LHCN-M2 (cell line): ENCODE measurements at places on chromosomes 6 and 20.

DNA sequence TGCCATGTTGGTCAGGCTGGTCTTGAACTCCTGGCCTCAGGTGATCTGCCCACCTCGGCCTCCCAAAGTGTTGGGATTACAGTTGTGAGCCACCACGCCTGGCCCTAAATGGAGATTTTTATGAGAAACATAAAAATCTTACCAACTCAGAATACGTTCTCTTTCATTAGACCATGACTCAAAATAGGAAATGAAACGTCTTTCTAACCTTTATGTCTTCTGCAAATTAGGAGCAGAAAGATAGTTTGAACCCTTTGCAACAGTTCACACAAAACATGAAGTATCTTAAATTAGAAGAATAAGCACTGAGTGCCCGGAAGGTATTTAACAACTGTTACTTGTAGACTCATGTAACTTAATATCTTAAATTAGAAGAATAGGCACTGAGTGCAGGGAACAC lies 48.3 kb downstream of the AHI1 start:
- DNase-seq, result peak; percentile 10

- DNase-seq, result no peak
Observed at GRCh38 chr20:4112481-4113421, 97.4 kb upstream of the RNF24 start.

DNA sequence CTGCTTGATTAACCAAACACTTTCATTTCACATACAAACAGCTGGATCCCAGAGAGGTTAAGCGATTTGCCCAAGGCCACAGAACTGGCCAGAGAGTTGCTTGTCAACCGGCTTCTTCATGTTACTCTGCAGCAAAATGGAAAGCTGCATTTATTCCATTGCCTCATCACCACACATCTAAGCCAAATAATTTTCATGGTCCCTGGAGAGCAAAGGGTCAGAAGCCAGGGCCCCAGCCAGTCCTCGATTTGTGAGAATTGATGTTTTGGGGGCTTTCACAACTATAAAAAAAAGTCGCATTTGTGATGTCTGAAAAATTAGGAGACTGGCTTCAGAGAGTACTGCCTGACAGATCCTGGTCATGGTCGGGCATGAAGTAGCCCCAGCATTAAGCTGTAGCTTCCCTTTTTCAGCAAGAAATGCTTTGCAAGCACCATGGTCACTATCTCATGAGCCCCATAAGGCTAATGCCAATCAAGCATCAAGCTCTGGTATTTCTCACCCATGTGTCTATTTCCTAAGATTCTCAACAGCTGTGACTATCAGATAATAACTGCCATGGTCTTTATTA lies 95.8 kb downstream of the BANF2 start:
- peak; percentile 38 for DNase-seq

DNA sequence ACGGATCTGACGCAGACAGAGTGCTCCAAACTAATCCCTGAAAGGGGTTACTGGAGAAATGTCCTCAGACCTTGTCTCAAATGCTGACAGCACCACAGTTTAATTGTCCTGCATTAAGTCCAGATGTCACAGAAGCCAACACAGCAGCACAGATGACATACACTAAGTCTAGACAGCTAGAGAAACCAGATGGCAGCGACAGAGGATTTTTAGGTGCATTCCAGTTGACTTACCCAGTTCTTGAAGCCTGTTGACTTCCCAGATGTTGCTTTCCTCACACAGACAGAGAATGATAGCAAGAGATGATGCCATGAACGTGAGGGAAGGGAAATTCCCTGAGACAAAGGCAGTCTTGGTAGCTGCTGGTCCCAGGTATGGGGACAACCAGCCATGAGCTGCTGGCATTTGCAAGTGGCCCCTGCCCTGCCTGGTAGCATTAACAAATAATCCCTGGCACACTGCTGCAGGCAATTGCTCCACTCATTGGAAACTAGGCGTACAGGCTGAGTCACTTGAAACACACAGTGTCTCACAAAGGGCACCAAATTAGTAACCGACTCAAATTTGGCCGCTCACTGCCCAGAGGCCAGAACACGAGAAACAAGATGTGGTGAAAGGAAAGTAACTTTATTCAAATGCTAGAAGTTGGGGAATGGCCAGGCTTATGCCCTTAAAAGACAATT lies 52.2 kb downstream of the ADGB start:
- no peak for DNase-seq

DNA sequence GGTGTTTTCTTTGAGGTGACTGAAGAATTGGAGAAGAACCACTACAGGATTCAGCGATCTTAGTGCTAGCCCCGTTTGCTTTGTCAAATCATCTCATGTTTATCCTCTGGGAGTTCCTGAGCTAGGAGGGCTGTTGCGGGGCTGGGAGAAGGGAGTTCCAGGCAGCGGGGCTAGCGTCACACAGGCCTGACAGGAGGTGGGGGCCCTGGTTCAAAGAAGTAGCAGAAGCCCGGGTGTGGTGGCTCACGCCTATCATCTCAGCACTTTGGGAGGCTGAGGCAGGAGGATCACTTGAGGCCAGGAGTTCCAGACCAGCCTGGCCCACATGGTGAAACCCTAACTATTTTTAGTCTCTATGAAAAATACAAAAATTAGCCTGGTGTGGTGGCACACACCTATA lies 33.2 kb upstream of the SULF2 start:
- DNase-seq, result no peak

DNA sequence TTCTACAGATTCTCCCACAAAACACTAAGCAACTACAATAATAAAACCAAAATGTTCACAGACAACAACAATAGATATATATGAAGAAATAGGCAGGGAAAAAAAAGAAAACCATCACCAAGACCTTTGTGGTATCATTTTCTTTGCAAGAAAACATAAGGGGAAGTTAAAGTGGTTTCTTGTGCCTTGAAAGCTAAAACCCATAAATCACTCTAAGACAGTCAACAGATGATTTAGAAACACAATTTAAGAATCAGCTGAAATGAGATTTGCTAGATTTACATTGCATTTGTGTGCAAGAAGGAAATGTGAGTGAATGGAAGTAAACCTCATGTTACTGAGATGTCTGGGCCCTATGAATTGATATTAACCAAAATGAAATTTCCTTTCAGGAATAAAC lies 1265.4 kb upstream of the GJE1 start:
- DNase-seq, result no peak

- peak; percentile 80 for DNase-seq
Observed at GRCh38 chr6:161215193-161215592, 58.7 kb downstream of the AGPAT4 start.

- DNase-seq, result no peak
Observed at GRCh38 chr6:91659891-91660290, 1073.0 kb upstream of the MAP3K7 start.

GRCh38 chr20:11219192-11219591 lies 545.4 kb upstream of the JAG1 start:
- no peak for DNase-seq

- DNase-seq, result peak; percentile 60
Observed at GRCh38 chr6:121305957-121306607, 28.2 kb downstream of the TBC1D32 start.

- DNase-seq, result no peak
Observed at GRCh38 chr6:7496266-7496875, 45.1 kb upstream of the DSP start.

- no peak for DNase-seq
Observed at GRCh38 chr6:55957961-55958422, 82.6 kb upstream of the BMP5 start.

- no peak for DNase-seq
Observed at GRCh38 chr6:168109171-168109570, 30.2 kb upstream of the FRMD1 start.

GRCh38 chr6:17367868-17368267 lies 25.5 kb upstream of the CAP2 start:
- no peak for DNase-seq

- DNase-seq, result peak; percentile 89
Observed at GRCh38 chr6:32255199-32256153, 31.6 kb upstream of the NOTCH4 start.

DNA sequence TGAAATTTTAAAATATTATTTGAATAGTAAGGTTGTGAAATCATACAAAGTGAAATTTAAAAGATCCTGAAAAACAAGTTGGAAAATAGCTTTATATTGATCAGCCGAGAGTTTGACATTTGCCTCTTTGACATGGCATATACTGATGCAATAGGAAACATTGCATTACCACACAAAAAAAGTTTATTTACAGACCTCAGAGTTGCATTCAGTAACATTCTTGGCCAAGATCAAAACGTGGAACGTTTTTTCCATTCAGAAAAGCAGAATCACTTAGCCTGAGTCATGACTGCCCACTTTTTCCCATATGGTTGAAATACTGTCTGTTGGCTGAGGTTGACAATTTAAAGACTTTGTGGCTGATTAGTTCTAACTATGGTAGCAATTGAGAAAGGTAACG lies 55.1 kb upstream of the BACH2 start:
- DNase-seq, result no peak

- no peak for DNase-seq
Observed at GRCh38 chr6:85010865-85011264, 246.5 kb upstream of the TBX18 start.

GRCh38 chr20:56986931-56987720 lies 279.3 kb downstream of the BMP7 start:
- DNase-seq, result no peak

- DNase-seq, result no peak
Observed at GRCh38 chr20:50008007-50008406, 25.2 kb downstream of the SNAI1 start.

- DNase-seq, result no peak
Observed at GRCh38 chr6:148239215-148239614, 103.4 kb upstream of the SASH1 start.

DNA sequence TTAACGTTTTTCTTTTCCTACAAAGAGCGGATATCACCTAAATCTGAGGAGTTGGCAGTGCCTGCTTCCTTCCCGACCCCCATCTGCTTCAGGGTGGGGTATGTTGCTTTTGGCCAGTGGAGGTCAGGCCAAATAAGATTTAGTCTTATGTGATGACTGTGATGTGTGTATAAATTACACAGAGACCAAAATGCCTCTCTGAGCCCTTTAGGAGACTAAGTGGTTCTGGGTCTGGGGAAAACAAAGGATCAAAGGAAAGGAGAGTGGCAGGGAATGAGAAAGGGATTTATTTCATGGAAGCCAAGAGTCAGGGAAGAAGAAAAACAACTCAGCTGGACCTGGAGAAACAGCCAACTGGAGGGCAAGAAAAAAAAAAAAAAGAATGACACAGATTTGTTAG lies 39.1 kb upstream of the TBC1D7 start:
- no peak for DNase-seq

DNA sequence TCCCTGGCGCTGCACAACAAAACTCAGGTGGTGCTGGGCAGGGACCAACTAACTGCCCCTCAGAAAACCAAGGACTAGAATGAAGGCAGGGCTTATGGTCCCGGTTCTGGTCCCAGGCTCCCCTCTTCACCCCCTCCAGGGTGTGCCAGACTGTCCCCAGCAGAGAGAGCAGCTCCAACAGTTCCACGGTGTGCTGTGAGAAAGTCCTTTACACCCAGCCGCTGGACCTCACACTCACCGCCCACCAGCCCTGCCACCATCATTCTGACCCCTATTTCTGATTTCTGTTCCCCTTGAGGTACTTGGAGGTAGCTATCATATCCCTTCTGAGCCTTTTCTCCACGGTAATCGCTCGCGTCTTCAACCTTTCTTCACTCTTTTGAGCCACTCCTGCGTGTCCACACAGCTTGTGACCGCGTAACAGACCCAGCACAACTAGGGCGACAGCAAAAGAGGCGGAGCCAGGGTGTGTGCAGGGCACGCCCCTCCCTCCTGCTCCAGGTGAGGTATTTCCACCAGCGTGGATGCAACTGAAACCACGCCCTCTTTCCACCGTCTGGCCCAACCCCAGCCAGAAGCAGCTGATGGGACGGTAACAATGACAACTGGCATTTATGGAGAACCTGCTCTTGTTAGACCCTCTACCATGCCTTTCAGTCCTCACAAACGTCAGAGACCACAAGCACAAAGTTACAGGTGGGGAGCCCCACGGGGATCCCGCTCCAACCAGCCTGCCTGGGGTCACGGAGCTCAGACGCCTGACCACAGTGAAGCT lies 2.3 kb downstream of the PXDC1 start:
- no peak for DNase-seq

- DNase-seq, result no peak
Observed at GRCh38 chr6:73308712-73309534, 45.2 kb downstream of the DPPA5 start.

- DNase-seq, result no peak
Observed at GRCh38 chr6:3406891-3407809, 49.7 kb downstream of the SLC22A23 start.

- no peak for DNase-seq
Observed at GRCh38 chr20:33787253-33787891, 23.8 kb upstream of the CHMP4B start.

- no peak for DNase-seq
Observed at GRCh38 chr6:144094731-144095133, 641 bp downstream of the SF3B5 start.

DNA sequence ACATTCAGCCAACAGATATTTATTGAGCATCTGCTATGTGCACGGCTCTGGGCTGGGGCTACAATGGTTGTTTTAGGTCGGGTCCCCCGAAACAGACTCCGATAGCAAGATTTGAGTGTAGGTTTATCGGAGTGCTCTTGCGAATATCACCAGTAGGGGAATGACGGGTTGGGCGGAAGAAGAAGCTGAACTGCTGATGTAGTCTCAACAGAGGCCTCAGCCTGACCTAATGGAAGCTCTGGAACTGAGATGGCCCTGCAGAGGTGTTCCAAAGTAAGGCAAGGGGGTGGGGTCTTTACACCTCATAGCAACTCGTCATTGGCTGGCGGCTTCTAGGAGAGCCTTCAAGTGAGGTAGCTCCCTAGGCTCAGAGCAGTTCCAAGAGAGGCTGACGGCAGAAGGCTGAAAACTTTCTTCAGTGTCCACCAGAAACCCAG lies 1.1 kb downstream of the L3MBTL1 start:
- no peak for DNase-seq

- DNase-seq, result no peak
Observed at GRCh38 chr6:22952097-22952496, 382.7 kb downstream of the HDGFL1 start.

DNA sequence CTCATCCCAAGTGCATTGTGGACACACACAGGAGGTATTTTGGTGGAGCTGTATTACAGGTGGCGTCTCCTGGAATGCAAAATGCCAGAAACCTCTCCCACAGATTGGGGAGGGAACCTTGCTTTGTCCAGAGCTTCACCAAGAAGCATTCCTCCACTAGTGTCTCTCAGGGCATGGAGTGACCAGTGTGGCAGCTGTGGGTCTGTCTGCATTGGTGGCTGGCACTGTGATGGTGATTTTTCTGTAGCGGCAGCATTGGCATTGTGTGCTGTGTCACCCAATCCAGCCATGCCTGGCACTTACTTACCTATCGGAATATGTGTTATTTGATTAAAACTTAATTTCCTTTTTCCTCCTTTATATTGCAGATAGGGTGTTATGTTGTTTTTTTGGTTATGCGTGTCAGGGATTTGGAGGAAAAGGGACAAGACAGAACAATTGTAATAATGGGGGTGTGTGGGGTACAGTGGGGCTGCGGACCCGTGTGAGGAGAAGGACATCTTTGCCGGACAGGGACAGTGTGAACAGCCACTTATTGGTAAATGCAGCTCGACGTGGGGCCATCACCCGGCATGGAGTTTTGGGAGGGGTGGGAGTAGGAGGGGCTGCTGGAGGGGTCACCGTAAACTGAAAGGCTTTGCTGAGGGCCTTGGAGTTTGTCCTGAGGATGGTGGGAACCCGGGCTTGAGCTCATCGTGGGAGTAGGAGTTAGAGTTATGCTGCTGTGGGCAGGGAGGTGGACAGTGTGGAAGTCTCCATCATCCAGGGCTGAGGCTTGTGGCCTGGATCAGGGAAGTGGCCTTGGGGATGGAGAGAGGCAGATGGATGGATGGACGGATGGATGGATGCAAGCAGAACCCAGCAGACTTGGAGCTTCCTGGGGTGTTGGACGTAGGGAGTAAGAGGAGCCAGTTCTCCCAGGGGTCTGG lies 105.0 kb downstream of the SYCP2 start:
- DNase-seq, result no peak
